AG10803 (cell line): ENCODE measurements at places on chromosomes 5 and 9.
A peak's percentile ranks its signal among the peaks of the same experiment; 100 is the strongest.

- DNase-seq = no peak
Observed at GRCh38 chr5:116522356-116523136, 52.1 kb downstream of the SEMA6A start.

DNA sequence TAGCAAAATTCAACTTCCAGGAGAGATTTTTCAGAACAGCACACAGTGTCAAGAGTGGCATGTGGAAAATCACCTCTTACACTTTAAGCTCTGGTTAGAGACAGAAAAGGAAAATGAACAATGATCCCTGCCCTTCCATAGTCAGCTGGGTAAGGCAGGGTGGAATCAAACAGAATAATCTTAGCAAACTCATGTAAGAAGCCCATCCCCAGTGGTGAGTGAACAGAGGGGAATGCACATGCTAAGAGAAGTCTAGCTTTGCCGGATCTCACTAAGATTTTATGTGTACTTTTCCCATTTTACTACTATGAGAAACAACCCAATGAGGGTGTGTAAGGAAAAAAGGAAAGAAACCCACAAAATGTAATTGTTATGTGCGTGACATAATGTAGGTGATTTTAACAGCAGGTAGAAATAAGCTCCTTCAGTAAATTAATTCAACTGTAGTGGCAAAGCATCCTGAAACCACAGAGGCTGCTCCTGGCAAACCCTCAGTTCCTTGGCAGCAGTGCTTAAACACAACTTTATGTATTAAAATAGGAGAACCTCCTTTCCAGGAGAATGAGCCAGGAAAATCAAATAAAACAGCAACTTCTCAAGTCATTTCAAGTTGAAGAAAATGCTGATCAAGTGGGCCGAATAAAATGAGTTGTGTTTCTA, 366.0 kb upstream of the TRPC7 start:
- no peak for DNase-seq

DNA sequence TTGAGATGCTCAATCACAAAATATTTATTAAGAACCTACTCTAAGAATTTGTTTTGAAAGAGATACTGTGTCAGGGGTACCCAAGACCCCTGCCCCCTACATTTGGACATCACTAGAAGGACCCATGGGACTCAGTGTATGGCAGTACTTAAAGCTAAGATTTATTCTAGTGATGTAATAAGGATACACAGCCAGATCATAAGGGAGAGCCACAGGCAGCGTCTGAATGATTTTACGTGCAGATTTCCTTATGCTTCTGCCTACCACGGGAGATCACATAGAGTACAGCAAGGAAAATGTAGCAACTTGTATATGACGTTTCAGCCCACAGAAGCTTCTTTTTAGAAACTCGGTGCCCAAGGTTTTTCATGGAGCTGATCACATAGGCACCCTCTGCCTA, 172.9 kb downstream of the DEPDC1B start:
- DNase-seq = no peak

DNA sequence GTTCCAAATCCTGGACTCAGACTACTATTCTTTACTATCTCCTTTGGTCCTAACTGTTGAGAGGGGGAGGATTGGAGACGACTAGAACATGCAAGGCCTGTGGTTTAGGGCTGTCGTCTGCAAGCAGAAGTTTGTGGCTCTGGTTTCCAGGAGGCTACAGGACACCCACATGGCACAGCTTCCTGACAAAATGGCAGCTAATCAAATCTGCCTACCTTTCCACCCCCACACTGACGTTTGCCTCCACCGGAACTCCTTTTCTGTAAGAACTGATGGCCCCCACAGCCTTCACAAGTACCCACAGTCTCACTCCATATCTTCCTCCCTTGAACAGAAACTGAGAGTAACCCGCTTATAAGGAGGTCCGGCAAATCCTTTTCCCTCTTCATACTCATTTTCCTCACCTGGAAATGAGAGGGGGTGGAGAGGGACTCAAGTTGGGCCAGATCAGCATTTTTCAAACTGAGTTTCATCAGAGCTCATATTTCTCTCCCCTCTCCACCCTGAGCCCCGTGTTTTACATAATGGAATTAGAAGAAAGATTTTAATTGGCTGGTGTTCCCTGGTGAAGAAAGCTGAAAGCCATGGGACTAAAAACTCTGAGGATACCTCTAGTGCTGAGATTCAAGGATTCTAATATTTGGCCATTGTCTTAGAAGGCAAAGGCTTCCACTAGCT, 5.2 kb downstream of the SLC31A2 start:
- DNase-seq = no peak

GRCh38 chr5:32589942-32590869, 4.8 kb downstream of the SUB1 start:
- peak; percentile 60 for DNase-seq
